HTR-8/SVneo (cell line): ENCODE measurements at places on chromosomes 1 and 21.
A peak's percentile ranks its signal among the peaks of the same experiment; 100 is the strongest.

GRCh38 chr21:31176725-31177124, 138.4 kb upstream of the KRTAP19-8 start:
- DNase-seq = no peak

- no peak for DNase-seq
Measured at GRCh38 chr1:234918181-234918841, 210.3 kb downstream of the TOMM20 start.

GRCh38 chr1:201283836-201284553, 689 bp downstream of the PKP1 start:
- DNase-seq = no peak

DNA sequence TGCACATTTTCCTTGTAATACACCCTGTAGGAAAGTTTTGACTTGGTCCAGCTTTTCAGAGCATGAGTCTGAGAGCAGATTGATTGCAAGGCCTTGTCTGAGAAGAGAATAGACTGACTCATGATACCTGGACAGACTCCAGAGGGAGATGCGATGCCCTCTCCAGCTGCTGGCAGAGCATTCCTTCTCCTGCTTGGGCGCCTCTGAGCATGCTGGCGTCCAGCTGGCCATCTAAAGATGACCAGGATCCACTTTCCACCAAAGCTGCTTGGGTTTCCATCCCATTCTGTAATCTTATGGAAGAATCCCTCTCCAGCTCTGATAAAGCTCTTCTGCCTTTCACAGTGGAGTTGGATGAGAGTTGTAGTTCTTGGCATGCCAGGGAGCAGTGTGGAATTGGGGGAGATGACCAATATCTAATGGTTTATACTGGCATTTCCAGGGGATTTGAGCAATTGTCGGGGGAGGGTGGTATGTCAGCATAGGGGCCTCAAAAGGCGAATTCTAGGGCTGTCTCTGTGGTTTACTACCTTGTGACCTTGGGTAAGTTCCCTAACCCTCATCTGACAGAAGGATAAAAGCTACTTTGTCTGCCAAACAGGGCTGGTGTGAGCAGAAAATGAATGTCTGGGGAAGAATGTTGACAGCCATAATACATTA, 19.5 kb downstream of the SZRD1 start:
- peak; percentile 70 for DNase-seq

- DNase-seq = no peak
Measured at GRCh38 chr1:160858097-160858496, 4.6 kb downstream of the CD244 start.

GRCh38 chr1:234887016-234887900, 241.4 kb downstream of the TOMM20 start:
- no peak for DNase-seq

GRCh38 chr1:79287982-79288381, 281.5 kb upstream of the ADGRL4 start:
- DNase-seq = no peak

- no peak for DNase-seq
Measured at GRCh38 chr1:1602968-1603506, 3.1 kb upstream of the FNDC10 start.

GRCh38 chr1:20698195-20698910, 19.5 kb downstream of the KIF17 start:
- DNase-seq = peak; percentile 27

DNA sequence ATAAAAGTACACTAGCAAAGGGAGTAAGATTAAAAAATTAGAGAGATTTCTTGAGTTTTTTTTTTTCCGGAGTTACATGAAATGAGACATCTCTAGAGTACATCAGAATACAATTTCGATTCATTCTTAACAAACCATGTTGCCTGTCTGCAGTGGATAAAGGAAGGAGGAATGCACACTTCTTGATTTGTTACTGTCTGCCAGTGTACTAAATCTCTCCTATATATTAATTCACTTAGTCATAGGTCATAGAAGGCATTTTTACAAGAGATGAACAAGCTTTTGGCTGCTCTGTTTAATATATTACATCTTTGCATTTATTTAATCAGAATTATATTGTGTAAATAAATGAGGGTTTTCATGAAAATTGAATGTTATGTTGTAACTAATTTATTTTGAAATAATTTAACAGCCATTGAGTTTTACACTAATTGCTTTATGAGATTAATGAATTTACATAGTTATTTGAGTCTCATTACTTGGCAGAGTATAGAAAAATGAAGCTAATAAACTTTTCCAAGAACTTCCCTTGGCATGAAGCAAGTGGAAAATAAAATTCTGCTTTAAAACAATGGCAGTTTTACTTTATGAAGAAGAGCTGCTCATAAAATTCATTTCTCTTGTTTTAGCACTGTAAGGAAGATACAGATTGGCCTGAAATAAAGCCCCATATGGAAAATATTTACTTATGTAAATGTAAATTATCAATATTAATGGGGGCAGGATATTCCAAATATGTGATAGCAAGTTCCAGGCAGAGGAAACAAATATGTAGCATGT, 1284.7 kb downstream of the BRINP3 start:
- no peak for DNase-seq

DNA sequence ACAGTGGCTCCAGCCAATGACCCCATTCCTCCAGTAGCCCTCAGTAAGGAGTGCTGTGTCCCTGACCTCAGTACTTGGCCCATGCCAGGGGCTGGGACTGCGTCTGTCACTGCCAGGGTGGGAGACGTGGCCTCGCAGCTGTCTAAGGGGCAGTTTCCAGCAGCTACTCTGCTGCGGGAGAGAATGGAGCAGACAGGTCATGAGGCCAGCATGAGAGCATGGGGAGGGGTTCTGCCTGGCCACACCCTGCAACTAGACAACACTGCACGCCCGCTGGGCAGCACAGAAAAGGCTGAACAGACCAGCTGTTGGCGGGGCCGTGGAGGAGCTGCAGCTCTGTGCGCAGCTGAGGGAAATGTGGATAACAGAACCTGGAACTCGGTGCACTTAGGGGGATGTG, 91.6 kb upstream of the COL6A1 start:
- no peak for DNase-seq

- DNase-seq = no peak
Measured at GRCh38 chr1:117967881-117968280, 38.3 kb downstream of the WDR3 start.
